ENCODE measurements at places on chromosomes 1 and 21.

DNA sequence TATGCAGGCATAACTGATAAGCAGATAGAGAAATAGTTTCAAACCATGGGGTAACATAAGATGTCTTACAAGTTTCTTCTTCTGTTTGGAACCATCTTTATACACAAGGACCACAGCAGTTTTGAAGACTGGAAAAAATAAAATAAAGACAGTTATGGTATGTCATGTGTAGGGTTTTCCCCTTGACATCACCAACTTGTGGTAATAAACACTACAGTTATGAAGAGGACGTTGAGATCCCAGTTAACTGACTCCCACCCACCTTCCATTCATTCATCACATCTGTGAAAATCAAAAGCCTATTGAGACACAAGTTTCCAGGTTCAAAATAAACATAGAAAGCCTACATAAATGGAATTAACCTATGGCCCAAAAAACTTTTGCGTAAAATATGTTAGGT is 92.5 kb upstream of the KRTAP19-8 start:
- no peak for DNase-seq

DNA sequence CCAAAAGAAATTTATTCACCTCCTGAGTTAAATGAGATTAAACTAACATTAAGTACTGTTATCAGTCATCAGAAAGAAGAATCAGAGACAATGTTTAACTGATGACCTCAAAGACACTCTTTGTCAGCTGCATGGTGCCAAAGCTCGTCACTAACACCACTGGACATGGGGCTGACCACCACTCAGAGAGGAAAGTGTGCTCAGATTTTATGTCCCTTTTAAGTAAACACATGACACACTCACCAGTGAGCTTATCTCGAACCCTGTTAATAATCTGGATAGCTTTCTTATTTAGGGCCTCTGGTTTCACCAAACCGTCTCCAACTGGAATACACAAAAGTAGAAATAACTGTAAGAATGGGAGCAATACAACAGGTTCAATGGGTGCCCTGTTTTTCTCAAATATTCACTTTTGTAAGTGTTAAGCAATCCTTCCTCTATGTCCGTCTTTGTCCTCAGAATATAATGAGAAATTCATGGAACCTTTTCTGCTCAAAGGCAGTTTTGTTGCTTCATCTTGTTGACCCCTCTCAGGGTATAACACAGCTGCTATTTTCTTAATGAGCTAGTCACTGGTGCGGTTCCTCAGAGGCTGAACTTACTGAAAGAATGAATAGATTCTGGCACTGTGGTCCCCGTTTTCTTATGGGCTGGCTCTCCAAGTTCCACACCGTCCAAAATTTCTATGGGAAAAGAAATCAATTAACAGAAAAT is 9.5 kb upstream of the EXOSC10 start:
- DNase-seq, result no peak

- no peak for DNase-seq
Observed at GRCh38 chr1:184485751-184486723, 99.2 kb downstream of the C1orf21 start.

- no peak for DNase-seq
Observed at GRCh38 chr1:27299385-27300271, 22.3 kb upstream of the TMEM222 start.

DNA sequence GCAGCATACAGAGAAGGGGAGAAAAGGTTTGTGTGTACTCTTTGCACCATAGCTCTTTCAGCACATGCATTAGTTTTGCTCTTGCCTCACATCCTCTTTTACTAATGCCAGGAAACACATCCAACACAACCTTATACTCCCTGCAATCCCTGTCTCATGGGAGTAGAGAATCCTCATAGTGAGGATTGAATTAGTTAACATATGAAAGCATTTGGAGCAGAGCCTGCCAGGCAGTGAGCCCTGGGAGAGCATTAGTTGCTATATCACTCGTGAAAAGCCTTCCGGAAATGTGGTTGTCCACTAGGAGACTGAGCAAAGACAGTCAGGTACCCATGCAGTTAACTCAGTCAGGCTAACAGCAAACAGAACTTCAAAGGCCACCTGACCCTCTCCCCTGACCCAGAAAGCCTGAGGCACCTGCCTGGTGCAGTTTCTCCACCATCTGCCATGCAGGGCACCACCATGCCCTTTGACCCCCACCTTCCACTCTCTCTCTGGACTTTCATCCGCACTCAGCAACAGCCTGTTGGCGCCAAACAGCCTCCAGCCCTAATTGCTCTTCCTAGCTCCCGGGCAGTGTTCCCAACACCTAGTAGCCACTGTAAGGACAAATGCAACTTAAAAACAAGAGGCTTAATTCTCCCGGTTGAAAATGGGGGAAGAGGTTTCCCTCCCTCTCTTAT is 14.9 kb upstream of the AGT start:
- no peak for DNase-seq

GRCh38 chr1:110556471-110556807 is 37.5 kb upstream of the KCNA10 start:
- no peak for DNase-seq

All from activated naive CD8-positive, alpha-beta T cell treated with anti-CD3 and anti-CD28 coated beads, Interleukin-2, amount 10 ng/mL, durations not matched to agents 7 days and 5 days (primary cell).